ENCODE measurements at places on chromosomes 5 and 9.

DNA sequence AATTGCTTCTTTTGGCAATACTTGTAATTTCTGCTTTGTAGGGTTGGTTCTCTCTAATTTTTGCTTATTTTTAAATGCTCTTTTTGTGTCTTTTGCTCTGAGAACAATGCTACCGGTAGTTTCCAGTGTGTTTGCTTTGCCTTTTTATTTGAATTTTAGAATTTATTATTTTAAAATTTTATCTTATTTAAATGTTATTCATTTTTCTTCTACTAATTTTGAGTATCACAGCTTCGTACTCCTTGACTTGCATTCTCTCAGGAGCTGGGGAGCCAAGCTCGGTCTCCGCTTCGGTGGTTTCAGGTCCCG lies 45.9 kb downstream of the ANXA2R start:
- no peak for DNase-seq

GRCh38 chr5:156819967-156820581 lies 30.0 kb upstream of the PPP1R2B start:
- DNase-seq, result no peak

GRCh38 chr5:135026645-135027265 lies 7.3 kb downstream of the PITX1 start:
- no peak for DNase-seq

- no peak for DNase-seq
Observed at GRCh38 chr9:71854811-71855210, 56.2 kb downstream of the ABHD17B start.

- no peak for DNase-seq
Observed at GRCh38 chr9:128136816-128137793, 9.6 kb upstream of the PTGES2 start.

DNA sequence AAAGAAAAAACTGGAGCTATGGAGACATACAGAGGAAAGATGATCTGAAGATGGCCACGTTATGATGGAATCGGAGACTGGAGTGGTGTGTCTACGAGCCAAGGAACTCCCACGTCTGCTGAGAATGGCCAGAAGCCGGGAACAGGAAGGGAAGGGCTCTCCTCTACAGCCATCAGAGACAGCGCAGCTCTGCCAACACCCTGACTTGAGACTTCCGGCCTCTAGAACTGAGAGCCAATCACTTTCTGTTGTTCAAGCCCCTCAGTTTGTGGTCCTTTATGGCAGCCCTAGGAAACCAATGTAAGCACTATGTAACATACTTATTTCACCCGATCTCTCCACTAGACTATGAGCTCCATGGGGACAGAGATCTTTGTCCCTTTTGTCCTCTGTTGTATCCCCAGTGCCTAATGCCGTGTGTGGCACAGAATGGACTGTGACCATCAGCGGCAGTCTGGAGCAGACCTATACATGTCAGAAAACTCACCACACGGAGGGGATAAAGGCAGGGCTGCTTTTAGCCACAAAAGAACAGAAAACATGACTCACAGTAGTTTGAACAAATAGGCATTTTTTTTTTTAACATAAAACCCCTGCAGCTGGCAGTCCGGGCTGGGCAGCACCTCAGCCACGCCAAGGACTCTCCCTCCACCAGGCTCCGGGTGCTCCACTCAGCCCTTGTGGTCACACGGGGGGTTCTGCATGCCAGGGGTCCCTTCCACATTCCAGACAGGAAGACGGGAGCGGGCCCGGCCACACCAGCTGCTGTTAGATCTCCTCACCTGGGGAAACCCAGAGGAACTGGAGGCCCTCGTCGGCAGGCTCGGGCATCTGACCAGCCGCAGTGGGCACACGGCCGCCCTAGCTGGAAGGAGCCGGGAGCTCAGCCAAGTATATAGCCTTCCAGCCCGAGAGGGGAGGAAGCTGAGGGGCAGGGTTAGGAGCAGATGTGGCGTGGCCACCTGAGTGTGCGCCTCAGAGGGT lies 16.1 kb upstream of the MXD3 start:
- no peak for DNase-seq

DNA sequence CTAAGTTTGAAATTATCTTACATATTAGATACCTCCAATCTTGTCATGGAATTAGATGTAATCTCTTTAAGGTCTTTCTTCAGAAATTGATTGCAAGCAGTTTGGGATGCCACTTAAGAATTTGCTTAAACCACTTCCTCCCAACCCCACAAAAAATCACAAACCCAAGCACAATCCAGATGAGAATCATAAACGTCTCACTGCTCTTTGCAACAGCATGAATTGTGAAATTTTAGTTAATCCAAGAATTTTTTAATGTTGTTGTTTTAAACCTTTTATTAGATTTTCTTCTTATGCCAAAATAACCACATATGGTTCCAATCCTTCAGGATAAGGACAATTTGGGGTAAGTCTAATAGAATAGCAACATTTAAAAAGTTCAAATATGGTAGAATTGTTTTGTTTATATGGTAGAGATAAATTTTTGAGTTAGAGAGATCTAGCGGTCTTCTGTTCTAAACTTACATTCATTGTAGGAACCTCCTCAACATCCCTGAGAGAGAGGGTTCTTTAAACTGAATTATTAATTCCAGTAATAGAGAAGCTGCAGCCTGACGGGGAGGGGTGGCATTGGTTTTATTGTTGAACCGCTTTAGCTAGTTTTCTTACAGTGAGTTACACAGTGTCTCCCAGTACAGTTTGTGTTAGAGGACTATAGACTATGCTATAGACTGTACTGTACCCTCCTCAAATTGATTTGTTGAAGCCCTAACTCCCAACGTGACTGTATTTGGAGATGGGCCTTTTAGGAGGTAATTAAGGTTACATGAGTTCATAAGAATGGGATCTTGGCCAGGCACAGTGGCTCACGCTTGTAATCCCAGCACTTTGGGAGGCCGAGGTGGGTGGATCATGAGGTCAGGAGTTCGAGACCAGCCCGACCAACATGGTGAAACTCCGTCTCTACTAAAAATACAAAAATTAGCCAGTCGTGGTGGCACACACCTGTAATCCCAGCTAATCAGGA lies 24.8 kb upstream of the IL6ST start:
- no peak for DNase-seq

GRCh38 chr5:66864240-66864884 lies 268.2 kb downstream of the MAST4 start:
- DNase-seq, result no peak

GRCh38 chr9:110601098-110601497 lies 21.6 kb upstream of the SVEP1 start:
- no peak for DNase-seq

DNA sequence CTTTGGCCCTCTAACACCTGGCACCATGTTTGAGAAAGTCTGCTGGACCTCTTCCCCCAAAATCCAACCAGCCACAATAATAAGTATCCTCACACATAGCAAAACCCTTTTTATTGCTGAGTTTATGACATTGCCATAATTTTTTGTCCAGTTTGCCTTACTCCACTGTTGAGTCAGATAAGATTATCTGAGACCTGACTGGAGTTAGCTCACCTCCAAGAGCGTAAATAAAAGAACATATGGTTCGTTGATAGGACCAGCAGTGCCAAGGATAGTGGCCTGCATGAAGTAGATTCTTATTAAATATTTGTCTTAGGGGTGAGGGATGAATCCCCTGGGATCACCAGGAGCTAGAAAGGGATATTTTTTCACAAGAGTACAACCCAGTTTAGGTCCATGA lies 510.6 kb upstream of the MPDZ start:
- DNase-seq, result no peak

DNA sequence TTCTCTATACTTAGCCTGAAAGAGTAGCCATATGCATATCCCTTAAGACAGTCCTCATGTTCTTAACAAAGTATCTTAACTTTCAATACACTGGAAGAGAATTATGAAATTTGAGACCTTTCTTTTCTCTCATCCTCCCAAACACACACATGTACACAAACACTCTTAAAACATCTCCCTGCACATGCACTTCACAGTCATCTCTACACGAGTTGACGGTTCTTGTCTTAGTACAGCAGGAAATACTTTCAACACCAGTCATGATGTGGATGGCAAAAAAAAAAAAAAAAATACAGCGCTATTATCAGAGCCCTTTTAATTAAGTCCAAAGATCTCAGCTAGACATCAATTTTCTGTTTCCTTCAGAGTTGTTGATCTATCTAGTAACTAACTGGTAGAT lies 43.6 kb upstream of the PCSK1 start:
- no peak for DNase-seq

- no peak for DNase-seq
Observed at GRCh38 chr5:150190503-150190979, 679 bp downstream of the SLC6A7 start.

DNA sequence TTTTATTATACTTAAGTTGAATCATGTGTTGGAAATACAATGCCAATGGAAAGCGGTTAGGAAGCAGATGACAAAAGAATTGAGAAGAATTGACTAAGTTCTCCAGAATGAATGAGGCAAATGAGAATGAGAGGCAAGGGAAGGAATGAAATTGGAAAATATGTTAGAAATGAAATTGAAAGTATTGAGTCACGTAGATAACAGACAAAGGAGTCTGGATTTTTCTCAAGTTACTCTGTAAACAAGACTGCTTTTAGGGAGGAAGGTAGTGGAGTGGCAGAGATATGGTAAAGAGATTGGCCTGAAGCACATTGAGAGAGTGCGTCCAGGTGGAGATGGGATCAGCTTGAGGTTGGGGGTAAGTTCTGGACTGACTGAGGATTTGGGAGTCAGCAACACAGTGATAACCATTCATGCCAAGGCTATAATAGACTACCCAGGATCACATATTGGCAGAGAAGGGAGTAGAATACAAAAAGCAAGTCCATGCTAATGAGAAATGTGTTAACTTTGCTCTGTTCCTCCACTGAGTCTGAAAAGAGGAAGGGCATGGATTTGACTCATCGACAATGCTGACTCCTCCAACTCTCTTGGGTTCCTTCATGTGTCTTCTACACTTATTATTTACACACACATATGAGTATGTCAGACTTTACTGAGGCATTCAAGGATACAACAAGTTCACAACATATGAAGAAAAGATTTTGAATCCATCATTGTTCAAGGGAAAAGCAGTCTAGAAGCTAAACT lies 814.2 kb upstream of the ZNF608 start:
- DNase-seq, result no peak

DNA sequence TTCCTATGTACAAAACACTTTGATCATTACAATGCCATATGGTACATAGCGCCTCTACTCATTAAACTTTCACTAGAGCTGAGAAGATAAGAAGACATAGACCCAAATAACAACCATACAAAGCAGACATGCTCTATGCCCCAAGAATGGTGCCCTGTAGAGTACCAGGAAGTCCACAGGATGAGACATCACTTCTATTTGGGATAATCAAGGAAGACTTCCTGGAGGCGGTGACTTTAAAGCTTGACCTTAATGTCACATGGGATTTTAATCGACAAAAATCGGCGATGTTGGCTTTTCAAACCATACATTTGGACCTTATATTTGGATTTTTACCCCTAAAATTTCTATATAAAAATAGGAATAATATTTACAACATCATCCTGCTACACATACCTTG lies 224.3 kb upstream of the MAP3K1 start:
- no peak for DNase-seq

DNA sequence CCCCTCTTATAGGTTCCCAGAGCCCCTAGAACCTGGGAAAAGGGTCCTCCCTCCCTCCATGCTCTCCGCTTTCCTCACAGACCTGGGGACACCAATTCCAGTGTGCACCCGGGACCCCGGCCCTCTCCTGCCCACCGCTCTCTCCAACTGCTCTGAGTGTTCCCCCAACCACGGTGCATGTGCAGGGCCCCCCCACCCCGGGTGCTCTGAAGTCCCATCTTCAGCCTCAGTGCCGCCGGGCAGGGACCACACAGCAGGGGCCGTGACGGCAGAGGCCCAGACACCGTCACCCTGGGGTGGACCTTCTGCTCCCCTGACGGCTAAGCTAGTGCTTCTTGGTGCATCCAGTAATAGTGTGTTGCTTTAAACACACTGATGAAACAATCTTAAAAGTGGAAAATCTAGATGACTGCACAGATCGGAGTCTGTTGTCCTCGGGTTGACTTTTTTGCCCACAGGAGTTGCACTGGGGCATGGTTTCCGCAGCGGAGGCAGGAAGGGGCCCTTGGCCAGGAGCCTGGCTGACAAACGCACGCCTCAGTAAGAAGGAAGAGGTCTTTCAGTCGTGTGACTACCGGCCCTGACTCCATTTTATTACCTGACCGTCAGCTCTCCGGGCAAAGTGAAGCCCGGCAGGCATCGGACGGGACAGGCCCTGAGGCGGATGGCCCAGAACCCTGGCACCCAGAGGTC lies 36.2 kb upstream of the SLC6A3 start:
- no peak for DNase-seq

- no peak for DNase-seq
Observed at GRCh38 chr9:1354086-1354485, 303.9 kb downstream of the DMRT2 start.

- DNase-seq, result no peak
Observed at GRCh38 chr9:79977074-79977435, 405.3 kb downstream of the TLE4 start.

- DNase-seq, result no peak
Observed at GRCh38 chr5:1461396-1461795, 16.2 kb upstream of the SLC6A3 start.

GRCh38 chr9:2302606-2303005 lies 287.5 kb downstream of the SMARCA2 start:
- no peak for DNase-seq

GRCh38 chr9:113995963-113996362 lies 82.1 kb downstream of the AMBP start:
- no peak for DNase-seq

- DNase-seq, result no peak
Observed at GRCh38 chr5:32074401-32074800, 99.7 kb downstream of the GOLPH3 start.

DNA sequence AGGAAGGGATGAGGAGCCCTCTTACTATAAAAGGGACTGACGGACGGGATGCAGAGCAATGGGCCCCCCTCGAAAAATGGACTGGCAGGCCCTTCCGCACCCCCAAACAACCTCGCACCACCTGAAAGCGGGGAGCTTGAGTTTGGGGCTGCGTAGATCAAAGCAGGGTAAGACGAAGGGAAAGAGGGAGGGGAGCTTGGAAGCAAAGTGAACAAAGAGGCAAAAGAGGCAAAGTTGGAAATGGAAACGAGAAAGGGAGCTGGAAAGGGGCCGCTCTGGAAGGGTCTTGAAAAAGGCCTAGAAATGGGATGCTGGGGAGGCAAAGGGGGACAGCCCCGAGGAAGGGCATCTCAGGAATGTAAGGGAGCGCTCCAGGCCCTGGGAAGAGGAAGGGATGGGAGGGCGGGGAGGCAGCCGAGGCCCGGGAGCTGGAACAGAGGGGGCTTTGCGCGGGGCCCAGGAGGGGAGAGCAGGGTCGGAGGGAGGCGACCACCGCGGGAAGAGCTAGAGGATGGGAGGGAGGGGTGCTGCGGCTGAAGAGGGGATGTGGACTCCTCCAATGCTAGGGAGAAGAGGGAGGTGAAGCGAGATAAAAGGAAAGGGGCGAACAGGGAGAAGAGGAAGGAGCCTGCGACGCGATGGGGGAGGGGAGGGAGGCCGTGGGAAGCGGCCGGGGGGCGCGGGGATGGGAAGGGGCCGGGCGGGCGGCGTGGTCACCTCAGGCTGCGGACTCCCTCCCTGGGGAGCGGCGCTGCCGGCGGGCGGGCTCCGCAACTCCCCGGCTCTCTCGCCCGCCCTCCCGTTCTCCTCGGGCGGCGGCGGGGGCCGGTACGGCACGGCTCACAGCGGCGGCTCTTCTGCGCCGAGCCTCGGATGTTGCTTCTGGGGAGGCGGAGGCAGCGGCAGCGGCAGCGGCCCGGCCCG lies 577 bp downstream of the RNF145 start:
- no peak for DNase-seq
